Gastroesophageal sphincter (tissue), 4 donors: ENCODE measurements at places on chromosomes 6 and 20.
A peak's percentile ranks its signal among the peaks of the same experiment; 100 is the strongest.

DNA sequence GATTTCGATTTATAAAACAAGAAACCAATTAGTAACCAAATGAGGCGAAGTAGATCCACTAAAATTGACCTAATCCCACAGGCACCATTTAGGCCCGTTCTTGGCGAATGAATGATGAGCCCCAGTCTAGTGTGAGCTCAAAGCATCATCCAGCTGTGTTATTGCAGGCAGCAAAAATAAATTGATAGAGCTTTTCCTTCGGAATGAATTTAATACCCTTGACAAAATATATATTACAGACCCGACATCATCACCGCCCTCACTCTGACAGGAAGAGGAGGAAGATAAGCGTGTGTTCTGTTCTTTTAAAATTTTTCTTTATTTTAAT, 7.8 kb downstream of the SIM1 start:
- ATAC-seq: no peak

- no peak for ATAC-seq
Observed at GRCh38 chr6:129884211-129884610, 23.1 kb upstream of the TMEM244 start.

DNA sequence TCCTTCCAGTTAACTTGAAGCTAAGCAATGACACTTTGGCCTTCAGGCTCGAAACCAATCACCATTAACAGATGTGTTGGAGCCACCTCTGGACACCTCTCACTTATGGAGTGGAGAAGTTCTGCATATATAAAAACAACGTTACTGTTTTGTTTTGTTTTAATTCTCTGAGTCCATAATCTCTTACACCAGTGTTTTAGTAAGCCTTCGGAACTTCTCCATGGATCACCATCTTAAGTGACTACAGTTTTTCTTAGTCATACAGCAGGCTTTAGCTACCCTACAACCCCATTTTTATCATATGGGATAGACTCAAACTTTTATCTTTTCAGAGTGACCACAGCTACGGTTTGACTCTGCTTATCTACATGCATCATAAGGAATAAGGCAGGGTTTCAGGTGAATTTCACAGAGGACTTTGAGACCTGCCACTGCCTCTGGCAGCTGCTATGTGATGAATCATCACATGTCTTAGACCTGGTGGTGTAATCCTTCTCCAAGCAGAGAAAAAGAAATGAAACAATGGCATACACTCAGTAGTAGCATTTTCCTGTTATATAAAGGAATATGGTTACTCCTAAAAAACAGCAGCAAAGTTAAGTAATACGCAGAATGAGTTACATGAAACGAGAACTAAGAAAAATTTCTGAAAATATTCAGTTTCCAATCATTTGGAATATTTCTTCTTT, 5.5 kb upstream of the HDDC2 start:
- ATAC-seq: no peak

DNA sequence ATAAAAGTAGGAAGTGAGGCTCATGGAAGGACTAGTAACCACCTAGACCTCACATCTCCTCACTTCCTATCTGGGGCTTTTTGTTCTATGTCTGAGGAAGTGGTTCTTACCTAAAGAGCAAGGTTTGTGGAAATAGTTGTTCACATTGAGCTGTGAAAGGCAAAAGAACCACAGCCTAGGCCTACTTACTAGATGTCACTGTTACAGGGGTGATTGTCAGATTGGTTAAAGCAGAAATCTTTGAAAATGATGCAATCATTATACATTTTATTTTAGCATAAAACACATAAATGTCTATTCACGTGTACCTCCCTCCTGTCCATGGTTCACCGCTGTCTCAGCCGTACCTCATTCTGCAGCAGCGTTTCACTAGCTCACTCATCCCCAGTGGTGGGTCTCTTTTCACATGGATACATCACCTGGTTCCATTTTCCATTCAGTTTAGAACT, 268.8 kb downstream of the TMEM242 start:
- ATAC-seq: no peak

- ATAC-seq: no peak
Observed at GRCh38 chr6:53139841-53140413, 8.7 kb downstream of the GCM1 start.

- ATAC-seq: peak; percentile 73
Observed at GRCh38 chr6:26205161-26205624, 118.0 kb downstream of the HFE start.
